Left cardiac atrium (tissue), 4 donors: ENCODE measurements at places on chromosomes 1 and 21.

GRCh38 chr1:11379851-11380250 lies 99.1 kb upstream of the DISP3 start:
- DNase-seq = no peak

DNA sequence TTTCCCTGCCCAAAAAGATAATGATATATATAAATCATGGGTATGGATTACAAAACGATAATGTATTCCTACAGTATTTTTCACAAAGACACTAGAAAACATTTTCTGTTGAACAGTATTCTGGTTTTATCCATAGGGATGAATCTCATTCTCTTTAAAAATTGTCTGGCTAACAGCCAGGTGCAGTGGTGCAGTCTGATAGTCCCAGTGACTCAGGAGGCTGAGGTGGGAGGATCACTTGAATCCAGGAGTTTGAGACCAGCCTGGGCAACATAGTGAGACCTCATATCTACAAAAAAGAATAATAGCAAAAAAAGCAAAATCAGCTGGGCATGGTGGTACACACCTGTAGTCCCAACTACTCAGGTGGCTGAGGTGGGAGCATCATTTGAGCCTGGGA lies 23.3 kb downstream of the PIP5K1A start:
- DNase-seq = no peak

- DNase-seq = no peak
These were observed 72.8 kb downstream of the PSMG1 start for GRCh38 chr21:39110431-39110830.

DNA sequence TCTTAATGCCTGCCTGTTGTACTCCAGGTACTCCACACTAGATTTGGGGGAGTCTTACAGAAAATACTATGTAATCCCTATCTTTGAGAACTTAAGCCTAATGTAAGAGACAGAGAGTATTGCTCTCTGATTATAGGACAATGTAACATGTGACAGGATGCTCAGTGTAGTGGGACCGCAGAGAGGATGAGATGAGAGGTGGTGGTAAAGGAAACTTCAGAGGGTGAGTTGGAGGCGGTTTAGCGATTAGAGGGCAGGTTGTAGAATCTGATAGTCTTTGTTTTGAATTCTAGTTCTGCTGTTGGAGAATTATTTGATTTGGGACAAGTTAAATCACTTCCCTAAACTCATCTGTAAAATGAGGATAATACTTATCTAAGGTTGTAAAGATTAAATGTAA lies 5.4 kb downstream of the SOAT1 start:
- no peak for DNase-seq
